ENCODE measurements at places on chromosomes 7 and 10. TPM values are rescaled to one million over a fixed set of nuclear protein-coding genes. Genes with fewer than 3 reads are reported as not detected.

CTAGE8 gene
- total RNA-seq, result not detected

TMEM213 gene
- total RNA-seq, result not detected

MAT1A gene
- not detected for total RNA-seq

RPP30 gene
- 51.9 TPM for total RNA-seq

HGF gene
- total RNA-seq, result not detected

H2BK1 gene
- not detected for total RNA-seq

TAS2R3 gene
- 2.4 TPM for total RNA-seq

DNA sequence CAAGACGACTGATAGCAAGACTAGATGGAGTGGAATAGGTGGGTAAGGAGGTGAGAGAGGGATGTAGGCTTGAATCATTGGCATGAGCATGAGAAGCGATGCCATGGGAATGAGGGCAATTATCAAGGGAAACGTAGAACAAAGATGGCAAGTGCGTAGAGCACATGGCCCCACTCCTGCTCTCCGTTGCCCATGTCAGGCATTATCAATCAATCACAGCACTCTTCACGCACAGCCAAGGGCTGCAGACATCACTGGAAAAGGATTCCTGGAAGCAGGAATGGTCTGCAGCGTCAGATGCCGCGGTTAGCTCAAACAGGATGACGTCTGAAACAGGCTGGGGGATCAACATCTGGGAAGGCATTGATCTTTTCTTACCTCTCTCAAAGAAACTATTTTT lies 25.6 kb upstream of the GALNTL5 start:
- DNase-seq, result no peak

DNA sequence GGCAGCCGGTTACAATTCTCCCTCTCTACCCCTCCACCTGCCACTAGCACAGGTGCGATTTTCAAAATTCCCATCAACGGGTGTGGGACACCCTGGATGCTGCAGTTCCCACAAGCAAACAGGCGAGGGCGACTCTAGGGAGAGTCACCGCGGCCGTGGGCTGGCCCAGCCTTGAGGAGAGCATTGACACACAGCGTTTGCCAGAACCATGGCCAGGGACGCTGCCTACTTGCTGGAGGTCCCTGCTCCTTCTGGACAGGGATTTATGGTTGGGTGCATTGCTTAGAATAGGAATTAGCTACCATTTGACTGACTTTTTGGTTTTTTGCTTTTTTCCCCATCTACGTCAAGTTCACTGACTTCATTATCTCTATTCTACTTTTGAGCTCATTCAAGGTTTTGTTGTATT lies 19.0 kb upstream of the CLDN4 start:
- peak; percentile 63 for DNase-seq

DNA sequence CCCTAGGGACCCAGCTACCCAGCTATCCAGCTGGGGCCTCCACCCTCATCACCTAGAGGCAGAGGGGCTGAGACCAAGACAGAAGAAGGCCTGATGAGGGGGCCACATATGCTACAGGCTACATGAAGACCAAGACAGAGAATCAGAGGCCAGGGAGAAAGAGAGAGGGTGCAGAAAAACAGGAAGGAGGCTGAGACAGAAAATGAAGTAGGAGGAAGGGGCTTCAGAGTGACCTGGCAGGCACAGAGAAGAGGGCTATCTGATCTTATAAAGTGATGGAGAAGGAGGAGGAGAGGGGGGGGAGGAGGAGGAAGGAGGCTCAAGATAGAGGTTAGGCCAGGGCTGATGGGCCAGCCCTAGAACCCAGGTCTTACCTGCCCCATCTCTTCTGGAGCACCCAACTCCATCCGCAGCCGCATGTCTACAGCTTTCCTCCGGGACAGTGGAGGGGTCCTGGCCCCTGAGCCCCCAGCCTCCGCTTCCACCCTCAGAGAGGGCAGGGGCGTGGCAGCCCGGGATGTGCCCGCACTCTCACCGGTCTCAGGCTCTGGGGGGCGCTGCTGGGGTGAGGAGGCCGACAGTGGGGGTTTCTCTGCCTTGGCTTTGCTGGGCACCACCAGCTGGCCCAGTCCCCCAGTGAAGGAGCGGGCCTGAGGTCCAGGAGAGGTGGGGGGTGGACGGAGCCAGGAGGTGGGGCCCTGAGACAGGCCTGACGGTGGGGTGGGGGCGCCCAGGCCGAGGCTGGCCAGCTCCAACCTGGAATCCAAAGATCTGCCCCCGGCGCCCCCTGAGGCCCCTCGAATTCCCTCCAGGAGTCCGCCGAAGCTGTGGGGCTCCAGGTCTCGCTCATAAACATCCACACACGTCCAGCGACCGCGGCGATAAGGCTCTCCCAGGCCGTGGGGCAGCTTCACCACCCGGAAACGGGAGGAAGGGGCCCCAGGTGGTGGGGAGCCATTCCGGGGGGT lies 1.8 kb downstream of the TSC22D4 start:
- DNase-seq, result peak; percentile 61
